ENCODE measurements at places on chromosomes 7 and 10. TPM values are rescaled to one million over a fixed set of nuclear protein-coding genes. Genes with fewer than 3 reads are reported as not detected.

DNA sequence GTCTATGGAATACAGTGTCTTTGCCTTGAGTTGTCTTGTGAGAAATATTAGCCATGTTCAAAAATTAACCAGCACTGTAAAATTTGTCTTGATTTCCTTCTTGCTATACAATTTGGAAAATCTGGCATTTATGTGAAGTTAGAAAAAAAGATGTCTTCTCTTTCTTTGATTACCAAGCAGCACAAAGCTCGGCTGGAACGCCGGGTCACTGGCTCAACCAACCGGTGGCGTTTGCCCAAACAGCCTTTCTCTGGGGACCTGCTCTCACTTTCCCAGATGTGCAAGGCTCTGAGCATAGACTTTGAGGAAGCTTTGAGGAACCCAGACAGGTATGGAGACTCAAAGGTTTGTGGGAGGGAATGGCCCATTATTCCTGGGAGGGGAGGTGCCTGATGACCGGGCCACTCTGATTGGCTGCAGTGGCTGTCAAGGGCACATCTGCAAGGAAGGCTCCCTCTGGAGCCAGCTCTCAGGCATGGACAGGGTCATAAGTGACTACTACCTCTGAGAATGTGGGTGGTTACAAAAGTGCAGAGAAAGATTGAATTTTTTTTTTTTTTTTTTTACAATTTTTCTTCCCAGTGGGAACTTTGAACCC, 5.6 kb downstream of the BTBD16 start:
- no peak overlapping the region for H3K4me3 ChIP-seq
- no peak overlapping the region for H3K27ac ChIP-seq
- DNase-seq, result no peak
- H3K36me3 ChIP-seq, result no peaks in the 10 kb centered on the region

DNA sequence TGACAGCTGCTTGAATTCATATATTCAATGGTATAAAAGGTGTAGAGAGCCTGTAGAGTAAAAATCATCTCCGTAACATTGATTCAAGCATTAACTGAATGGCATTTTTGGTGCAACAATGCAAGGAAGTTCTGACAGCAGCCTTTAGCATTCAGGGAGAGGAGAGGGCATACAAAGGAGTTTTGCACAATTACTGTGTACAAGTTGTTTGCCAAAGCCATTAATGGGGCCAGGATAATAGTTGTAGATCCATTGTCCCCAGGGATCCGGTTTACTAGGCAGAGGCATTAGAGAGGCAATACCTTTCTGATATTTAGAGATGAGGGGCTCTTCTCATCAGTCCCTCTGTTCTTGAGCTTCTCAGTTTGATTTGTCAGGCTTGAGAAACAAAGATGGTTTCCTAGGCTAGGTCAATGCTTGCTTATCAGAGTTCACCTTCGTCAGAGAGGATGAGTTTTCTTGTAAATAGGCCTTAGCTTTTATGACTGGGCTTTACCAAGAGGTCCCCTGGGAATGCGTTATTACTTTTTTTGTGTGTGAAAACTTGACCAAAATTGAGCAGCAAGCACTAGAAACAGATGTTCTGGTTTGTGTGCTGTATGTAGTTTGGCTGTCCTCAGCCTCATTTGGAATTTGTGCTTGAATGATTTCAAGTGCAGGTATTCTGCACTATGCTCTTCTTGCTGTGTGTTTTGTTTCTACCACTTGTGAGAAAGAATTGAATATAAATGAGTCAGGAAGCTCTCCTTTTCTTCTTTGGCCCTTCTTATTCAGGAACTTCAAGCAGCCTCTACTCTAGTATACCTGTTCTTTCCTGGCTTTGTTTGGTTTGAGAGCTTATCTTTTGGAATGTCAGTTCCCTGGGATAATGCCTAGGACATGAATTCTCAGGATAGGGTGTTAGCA, 32.0 kb downstream of the SND1 start:
- H3K4me3 ChIP-seq, result no peak overlapping the region
- no peaks in the 10 kb centered on the region for H3K4me1 ChIP-seq
- no peak for DNase-seq
- H3K36me3 ChIP-seq, result no peaks in the 10 kb centered on the region
- no peak overlapping the region for H3K27ac ChIP-seq

Gene CPA5
- total RNA-seq, result not detected

DNA sequence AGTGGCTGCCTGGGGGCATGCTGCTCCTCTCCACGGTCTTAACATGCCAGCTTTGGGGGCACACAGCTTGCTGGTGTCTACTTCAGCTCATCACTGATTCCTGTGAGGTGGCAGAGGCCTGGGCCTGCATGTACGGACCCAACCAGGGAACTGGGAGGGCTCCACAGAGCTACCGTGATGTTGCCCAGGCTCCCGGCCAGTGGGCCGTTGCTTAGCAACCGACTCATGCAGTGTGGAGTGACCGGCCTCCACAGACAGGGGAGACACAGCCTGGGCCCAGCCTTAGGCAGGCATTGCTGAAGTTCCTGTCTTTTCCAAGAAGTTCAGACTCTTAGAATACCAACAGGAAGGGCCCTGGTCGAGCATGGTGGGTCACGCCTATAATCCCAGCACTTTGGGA, 25.8 kb upstream of the SH2B2 start:
- no peak for DNase-seq
- H3K27me3 ChIP-seq, result no peaks in the 10 kb centered on the region
- H3K4me1 ChIP-seq, result no peaks in the 10 kb centered on the region
- H3K27ac ChIP-seq, result no peak overlapping the region
- H3K36me3 ChIP-seq, result no peaks in the 10 kb centered on the region

DNA sequence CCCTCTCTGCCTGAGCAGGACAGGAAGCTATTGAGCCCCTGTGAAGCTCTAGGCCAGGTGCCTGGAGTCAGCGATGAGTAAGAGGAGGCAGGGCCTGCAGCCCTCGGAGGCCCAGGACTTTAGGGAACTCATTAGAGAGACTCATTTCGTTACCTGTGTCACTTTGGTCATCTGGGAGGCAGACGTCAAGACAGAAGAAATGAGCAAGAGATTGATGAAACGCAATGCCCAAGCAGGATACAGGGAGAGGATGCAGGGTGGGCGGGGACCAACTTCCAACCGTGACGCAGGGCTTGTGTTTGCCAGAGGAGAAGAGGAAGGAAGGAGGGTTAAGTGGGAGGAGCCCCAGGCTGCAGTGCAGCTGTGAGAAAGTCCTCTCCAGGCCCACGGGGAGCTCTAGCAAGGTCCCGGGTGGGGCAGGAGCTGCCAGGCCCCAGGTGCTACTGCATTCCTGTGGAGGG, 26.4 kb upstream of the GNA12 start:
- H3K36me3 ChIP-seq, result no peaks in the 10 kb centered on the region
- H3K4me3 ChIP-seq, result no peak overlapping the region
- H3K4me1 ChIP-seq, result no peaks in the 10 kb centered on the region
- no peak overlapping the region for H3K27ac ChIP-seq
- H3K27me3 ChIP-seq, result no peaks in the 10 kb centered on the region

Gene CACNB2
- total RNA-seq, result 9.8 TPM

Measured in colonic mucosa (tissue), 4 donors.